ENCODE measurements at places on chromosomes 7 and 10. TPM values are rescaled to one million over a fixed set of nuclear protein-coding genes. Genes with fewer than 3 reads are reported as not detected.

KNDC1 gene
- total RNA-seq = 0.09 TPM

RARRES2 gene
- not detected for total RNA-seq

DNA sequence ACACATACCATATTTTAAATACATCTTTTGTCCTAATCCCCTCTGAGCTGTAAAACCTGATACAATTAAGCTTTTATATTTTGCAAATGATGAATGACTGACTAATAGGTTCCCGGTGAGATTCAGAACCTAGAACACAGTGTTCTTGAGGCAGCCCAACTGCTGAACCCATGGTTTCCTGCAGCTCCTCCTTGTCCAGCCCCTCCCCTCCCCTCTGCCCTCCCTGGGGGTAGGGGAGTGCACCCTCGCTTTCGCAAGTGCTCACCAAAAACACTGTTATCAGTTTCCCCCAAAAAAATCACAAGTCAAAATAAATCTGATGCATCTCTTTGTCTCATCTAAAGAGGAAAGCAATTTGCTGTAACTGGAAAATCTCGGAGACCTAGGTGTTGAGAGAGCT lies 602.8 kb downstream of the KCNMA1 start:
- no peak for DNase-seq

PGAM2 gene
- total RNA-seq = not detected

GRCh38 chr10:2681891-2682290 lies 385.5 kb upstream of the PFKP start:
- no peak for DNase-seq

NXPH1 gene
- 1.1 TPM for total RNA-seq

Data from NCI-H460 (cell line).